ENCODE measurements at places on chromosomes 1 and 21. TPM values are rescaled to one million over a fixed set of nuclear protein-coding genes. Genes with fewer than 3 reads are reported as not detected.
A peak's percentile ranks its signal among the peaks of the same experiment; 100 is the strongest.

GRCh38 chr21:45872902-45873301, 108.7 kb upstream of the COL6A1 start:
- DNase-seq, result no peak

DNA sequence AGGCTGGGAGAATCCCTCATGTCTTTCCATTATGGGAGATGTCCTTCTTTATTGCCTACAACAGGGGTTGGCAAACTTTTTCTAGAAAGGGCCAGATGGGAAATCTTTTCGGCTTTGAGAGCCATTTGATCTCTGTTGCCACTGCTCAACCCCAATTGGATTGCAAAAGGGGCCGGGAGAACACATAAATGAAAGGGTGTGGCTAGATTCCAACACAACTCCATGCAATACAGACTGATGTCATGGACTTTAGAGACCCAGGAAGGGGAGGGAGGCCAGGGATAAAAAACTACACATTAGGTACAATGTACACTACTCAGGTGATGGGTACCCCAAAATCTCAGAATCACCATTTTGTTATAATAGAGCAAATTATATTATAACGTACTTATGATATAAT, 97.6 kb upstream of the SIM2 start:
- no peak for DNase-seq

DNA sequence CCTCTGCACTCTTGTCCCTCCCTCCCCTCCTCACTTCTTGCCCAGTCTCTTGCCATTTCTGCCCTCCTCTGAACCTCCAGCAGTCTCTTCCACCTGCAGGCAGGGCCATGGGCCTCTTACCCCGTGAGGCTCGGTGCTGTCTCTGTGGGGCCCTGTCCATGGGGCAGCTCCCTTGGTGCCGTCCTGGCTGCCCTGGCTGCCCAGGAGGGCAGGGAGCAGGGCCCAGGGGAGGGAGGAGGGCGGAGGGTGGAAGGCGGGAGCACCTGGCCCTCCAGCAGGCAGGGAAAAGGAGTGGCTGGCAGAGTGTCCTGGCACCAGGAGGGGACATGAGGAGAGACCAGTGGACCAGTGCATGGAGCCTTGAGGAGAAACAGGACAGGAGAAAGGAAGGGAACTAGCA, at the start of gene RORC:
Gene RORC (minus strand): TSS at position 198 of the 400 bp plus-strand sequence. CDS start 38 bp downstream, at position 160.
- no peak for DNase-seq

DNA sequence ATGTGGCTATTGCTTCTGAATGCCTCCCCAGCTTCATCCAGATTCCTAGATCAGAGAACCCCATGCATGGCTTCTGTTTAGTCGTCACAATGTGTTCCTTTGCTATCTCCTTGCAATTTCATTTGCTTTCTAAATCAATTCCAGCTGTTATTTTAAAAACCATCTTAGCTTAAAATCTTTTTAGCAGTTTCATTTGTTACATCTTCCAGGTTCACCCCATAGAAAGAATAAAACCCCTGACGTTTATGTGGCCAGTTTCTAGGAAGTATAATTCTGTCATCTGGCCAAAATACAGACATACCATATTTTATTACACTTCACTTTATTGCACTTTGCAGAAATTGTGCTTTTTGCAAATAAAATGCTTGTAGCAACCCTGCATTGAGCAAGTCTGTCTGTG, 278.4 kb downstream of the PTPRC start:
- no peak for DNase-seq

- DNase-seq, result no peak
Measured at GRCh38 chr1:12556368-12556930, 61.6 kb downstream of the DHRS3 start.

GRCh38 chr1:14341147-14341546, 257.3 kb upstream of the KAZN start:
- DNase-seq, result no peak

DNA sequence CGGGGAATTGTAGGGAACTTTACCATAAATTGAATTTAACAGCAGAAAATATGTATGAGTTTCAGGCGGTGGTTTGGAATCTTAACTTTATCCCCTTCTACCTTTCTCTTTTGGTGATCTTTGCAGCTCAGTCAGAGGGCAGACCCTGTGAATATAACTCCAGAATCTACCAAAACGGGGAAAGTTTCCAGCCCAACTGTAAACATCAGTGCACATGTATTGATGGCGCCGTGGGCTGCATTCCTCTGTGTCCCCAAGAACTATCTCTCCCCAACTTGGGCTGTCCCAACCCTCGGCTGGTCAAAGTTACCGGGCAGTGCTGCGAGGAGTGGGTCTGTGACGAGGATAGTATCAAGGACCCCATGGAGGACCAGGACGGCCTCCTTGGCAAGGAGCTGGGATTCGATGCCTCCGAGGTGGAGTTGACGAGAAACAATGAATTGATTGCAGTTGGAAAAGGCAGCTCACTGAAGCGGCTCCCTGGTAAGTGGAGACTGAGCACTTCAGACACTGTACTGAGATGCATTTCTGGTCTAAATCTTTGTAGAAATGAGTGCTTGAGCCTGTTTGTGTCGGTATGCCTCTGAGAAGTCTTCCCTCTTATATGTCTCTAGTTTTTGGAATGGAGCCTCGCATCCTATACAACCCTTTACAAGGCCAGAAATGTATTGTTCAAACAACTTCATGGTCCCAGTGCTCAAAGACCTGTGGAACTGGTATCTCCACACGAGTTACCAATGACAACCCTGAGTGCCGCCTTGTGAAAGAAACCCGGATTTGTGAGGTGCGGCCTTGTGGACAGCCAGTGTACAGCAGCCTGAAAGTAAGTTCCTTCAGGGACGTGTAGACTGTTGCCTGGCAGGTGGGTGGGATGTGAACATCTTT, 1.5 kb downstream of the CCN1 start:
- DNase-seq, result peak; percentile 86

DNA sequence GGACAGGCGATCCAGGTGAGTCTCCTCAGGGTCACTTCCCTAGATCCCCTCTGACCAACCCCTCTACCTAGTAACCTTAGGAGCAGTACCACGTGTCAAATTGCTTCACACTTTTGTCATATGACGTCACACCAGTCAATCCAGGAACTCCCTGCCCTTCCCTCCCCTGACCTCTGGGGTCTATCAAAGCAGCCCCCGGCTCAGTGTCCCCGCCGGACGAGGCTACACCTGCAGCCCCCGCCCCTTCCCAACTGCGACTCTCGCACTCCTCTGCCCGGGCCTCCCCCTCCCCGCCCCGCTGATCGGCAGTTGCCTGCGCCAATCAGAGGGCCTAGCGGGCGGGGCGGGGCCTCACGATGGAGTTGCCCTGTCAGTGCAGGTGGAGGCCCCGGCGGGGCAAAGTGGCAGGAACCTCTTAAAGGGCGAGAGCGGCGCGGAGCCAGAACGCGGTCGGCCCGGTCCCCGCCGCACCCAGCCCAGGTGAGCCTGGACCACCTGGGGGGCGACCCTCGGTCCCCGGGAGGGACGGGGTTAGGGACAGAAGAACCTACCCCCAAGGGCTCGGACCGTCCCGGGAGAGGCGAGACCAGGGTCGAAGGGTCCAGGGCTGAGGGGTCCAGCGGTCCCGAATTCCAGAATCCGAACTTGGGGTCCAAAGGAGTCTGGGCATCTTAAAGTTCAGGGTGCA, 27.5 kb upstream of the EPB41 start:
- peak; percentile 91 for DNase-seq

DNA sequence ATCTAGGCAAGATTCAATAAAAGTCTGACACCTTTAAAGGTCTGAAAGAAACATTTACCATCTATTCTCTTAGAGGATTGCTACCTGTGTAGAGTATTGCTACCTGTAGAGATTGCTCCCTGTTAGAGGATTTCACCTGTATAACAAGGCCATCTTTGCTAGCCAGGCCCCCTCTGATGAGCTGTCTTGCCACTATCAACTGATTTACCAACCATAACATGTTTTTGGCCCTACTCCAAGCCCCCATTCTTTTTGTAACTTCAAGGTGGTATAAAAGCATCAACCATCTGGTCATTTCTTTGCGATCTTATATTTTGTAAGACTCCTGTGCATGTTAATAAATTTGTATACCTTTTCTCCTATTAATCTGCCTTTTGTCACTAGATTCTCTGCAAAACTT, 424.7 kb upstream of the CAMK1G start:
- DNase-seq, result no peak

- DNase-seq, result no peak
Measured at GRCh38 chr1:69982992-69983391, 222.4 kb downstream of the LRRC40 start.

DNA sequence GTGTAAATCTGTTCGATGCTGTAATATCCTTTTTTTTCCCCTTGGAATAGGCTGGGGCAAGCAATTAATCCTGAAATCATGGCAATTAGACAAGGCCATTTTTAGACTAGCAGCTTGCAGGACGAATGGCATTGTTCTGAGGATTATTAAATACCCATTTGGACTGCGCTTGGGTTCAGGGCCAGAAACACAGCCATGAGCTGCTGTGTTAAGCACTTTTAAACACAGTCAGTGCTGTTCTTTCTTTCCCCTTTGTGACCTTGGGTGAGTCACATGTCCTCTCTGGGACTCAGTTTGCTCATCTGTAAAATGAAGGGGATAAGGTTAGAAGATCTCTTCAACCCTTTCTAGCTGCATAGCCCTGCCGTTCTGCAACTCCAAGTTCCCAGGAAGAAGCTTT, 58.6 kb upstream of the C8B start:
- DNase-seq, result no peak

GRCh38 chr1:227312361-227313025, 5.8 kb downstream of the CDC42BPA start:
- DNase-seq, result no peak

GRCh38 chr1:68198752-68199151, 33.6 kb downstream of the WLS start:
- no peak for DNase-seq

GRCh38 chr1:178146436-178146835, 52.5 kb downstream of the RASAL2 start:
- DNase-seq, result no peak

DNA sequence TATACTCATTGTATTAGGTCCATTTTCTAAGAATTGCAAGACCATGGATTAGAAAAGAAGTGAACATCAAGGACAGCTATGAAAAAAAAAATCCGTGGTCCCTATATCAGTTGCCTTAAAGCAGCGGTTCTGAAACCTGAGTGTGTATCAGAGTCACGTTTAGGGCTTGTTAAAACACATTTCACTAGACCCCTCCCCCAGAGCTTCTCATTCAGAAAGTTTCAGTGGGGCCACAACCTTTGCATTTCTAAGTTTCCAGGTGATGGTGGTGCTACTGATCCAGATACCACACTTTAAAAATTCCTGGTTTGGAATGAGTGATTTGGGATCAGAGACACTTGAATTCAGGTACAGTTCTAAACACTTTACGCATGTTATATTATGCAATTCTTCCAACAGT, 96.1 kb upstream of the PRMT6 start:
- DNase-seq, result no peak

- DNase-seq, result peak; percentile 34
Measured at GRCh38 chr21:16587141-16587581, 857.4 kb downstream of the USP25 start.

DNA sequence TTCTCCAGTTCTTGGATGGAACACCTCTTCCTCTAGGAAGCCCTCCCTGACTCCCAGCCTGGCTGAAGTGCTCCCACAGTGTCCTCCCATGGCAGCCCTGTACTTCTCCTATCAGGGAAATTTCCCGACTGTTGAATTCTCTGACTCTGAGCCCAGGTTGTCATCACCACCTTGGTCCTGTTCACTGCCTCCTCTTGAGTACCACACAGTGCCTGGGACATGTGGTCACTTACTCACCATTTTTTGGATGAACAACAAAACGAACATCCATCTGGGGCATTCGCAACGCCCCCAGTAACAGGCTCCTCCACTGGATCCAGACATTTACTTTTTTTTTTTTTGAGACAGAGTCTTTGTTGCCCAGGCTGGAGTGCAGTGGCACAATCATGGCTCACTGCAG, 37.4 kb downstream of the CHD5 start:
- DNase-seq, result no peak

- peak; percentile 25 for DNase-seq
Measured at GRCh38 chr1:82759035-82759434, 958.3 kb downstream of the ADGRL2 start.

GRCh38 chr1:236400061-236400603, 6.0 kb downstream of the EDARADD start:
- DNase-seq, result no peak

MYOG gene
- total RNA-seq, result not detected

GRIK3 gene
- total RNA-seq, result not detected

HRNR gene
- total RNA-seq, result not detected

SNX7 gene
- 18.8 TPM for total RNA-seq

IPP gene
- 2.9 TPM for total RNA-seq

KRTAP19-3 gene
- total RNA-seq, result not detected

ASCL5 gene
- not detected for total RNA-seq

Data from HT-29 (cell line).